ENCODE measurements at places on chromosomes 12 and 14.

DNA sequence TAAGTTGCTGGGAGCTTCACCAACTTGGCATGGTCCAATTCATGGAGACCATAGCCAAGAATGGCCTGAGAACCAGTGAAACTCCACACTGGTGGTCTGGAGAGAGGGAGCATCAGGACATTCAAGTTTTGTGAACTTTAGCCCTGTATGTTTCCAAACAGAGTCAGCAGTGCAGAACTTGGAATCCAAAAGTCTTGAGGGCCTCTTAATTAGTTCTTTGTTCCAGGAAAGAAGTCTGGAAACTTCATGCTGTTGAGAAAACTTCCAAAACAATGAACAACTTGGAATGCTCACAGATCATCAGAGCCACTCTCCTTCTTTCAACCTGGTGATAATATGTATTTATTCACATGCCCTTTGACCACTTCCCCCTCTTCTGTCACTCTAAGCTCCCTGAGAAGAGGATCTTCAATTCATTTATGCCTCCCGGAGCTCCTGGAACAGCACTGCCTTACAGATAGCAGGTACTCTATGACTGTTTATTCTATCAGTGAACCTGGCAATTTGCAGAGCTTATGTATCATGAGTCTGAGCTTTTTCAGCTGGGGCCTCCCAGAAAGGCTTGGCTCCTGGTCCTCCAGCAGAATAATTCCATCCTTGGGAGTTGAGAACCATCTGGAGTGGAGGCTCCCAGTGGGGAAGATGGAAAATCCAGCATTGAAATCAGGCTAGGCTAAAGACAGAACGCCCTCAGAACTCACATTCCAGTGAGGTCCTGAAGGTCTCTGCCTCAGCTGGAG lies 191.4 kb downstream of the KTN1 start:
- DNase-seq = no peak

GRCh38 chr14:59189091-59189785 lies 771 bp downstream of the DAAM1 start:
- peak; percentile 47 for DNase-seq

- DNase-seq = no peak
Measured at GRCh38 chr14:72118841-72119240, 186.6 kb downstream of the RGS6 start.

DNA sequence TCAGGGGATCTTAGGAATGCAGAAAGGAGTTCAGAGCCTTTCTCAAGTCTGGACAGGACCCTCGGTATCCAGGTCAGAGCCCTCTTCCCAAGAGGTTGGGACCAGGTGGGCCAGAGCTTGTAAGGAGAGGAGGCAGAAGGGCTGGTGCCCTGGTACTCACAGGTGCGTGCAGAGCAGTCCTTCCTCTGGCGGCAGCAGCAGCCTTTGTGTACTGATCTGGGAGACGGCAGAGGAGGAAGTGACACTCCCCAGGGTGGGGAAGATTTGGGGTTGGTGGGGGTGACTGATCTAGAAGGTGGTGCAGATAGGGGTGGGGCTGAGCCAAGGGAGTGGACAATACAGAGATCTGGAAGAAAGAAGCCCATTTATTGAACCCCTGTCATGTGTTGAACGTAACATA lies at the start of gene ITGB7:
ITGB7 (minus strand) TSS at position 210 of the 400 bp plus-strand sequence. CDS start 6,808 bp downstream, outside the sequence.
- DNase-seq = peak; percentile 48

DNA sequence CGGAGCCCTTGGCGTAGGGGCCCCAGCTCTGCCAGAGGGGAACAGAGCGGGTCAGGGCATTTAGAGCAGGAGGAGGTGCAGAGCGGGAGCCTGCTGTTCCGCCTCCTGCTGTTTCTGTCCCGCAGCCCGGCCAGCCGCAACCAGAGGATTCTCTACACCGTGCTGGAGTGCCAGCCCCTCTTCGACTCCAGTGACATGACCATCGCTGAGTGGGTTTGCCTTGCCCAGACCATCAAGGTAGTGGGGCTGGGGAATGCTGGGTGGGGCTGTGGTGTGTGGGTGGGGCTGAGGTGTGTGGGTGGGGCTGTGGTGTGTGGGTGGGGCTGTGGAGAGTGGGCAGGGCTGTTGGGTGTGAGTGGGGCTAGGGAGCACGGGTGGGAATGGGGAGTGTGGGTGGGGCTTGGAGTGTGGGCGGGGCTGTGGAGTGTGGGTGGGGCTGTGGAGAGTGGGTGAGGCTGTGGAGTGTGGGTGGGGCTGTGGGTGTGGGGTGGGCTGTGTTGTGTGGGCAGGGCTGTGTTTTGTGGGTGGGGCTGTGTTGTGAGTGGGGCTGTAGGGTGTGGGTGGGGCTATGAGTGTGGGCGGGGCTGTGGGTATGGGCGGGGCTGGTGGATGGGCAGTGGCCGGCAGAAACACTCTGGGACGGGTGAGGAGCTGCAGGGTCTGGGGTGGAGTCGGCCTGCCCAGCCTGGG lies 8.0 kb downstream of the ASPG start:
- DNase-seq = peak; percentile 9

- DNase-seq = no peak
Measured at GRCh38 chr12:21547437-21547836, 21.3 kb downstream of the SPX start.

- no peak for DNase-seq
Measured at GRCh38 chr12:24023081-24023480, 73.6 kb upstream of the SOX5 start.

DNA sequence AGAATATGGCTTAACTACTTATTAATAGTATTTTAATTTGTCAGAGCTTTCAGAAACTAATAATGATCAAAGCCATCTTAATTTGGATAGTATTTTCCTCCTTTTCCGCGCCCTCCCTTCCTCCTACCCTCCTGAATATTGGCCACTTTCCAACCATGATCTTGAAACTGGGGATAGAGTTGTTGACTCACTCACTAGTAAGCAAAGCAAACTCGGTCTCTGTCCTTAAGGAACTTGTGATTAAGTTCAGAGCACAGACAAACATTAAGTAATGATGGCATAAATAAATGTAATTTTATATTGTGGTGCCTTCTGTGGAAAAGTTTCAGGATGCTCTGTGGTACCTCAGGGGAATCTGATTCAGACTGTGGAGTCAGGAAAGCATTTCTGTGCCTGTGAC lies 75.7 kb downstream of the LRRK2 start:
- DNase-seq = peak; percentile 24

- no peak for DNase-seq
Measured at GRCh38 chr12:3611860-3612703, 121.1 kb downstream of the PRMT8 start.

- DNase-seq = peak; percentile 66
Measured at GRCh38 chr12:88944397-88944796, 364.1 kb upstream of the KITLG start.

DNA sequence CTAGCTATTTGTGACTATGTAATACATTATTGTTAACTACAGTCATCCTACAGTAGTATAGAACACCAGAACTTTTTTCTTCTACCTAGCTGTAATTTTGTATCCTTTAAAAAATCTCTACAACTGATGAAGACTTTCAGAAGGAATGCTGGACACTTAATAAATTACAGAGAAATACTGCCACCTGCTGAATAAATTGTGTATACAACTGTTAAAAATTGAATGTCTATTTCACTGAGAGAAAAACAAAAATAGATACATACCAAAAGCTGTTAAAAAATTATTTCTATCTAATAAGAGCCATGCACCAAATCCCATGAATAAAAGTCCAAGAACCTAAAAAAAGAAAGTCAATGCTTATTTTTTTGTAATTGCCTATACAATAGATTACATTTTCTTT lies 6.6 kb downstream of the TSPAN19 start:
- peak; percentile 10 for DNase-seq

DNA sequence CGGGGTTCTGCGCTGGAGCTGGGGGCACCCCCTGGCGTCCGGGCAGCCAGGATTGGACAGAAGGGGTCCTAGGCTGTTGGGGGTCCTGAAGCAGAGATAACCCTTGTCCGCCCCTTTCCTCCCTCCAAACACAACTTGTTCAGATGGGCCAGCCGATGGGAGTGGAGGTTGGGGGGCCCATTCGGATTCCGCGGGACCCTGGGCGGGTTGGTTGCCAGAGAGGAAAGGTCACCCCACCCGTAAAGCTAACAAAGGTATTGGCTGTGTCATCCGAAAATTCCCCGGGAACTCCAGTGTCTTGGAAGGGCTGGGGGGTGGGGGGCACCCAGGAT lies 1.3 kb downstream of the FAM222A start:
- no peak for DNase-seq

- DNase-seq = no peak
Measured at GRCh38 chr14:103943673-103944072, 1.3 kb upstream of the RD3L start.

GRCh38 chr12:54587315-54587873 lies 1.1 kb downstream of the PPP1R1A start:
- no peak for DNase-seq

DNA sequence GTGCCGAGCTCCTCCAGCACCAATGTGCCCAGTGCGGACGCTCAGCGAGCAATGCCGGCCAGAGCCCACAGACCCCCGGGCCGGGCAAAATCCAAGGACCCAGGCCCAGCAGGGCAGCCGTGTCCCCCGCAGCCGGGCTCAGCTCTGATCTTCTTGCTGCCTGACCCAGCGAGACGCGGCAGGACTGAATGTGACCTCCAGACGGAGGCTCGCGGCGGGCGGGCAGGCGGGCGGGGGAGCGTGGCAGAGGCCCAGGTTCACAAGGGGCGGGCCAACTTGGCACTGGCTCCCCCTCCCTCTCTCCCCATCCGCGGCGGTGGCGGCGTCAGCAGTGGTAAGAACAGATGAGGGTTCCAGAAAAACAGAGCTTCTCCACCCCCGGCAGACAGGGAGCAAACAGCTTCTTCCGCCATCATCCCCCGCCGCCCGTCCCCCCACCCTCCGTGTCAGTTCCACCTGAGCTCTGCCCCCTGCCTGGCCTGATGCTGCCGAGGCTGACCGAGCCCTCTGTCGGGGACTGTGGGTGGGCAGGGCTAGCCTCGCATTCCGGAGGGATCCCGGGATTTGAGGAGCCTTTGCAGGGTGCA lies 94.3 kb downstream of the RFLNA start:
- DNase-seq = peak; percentile 71

DNA sequence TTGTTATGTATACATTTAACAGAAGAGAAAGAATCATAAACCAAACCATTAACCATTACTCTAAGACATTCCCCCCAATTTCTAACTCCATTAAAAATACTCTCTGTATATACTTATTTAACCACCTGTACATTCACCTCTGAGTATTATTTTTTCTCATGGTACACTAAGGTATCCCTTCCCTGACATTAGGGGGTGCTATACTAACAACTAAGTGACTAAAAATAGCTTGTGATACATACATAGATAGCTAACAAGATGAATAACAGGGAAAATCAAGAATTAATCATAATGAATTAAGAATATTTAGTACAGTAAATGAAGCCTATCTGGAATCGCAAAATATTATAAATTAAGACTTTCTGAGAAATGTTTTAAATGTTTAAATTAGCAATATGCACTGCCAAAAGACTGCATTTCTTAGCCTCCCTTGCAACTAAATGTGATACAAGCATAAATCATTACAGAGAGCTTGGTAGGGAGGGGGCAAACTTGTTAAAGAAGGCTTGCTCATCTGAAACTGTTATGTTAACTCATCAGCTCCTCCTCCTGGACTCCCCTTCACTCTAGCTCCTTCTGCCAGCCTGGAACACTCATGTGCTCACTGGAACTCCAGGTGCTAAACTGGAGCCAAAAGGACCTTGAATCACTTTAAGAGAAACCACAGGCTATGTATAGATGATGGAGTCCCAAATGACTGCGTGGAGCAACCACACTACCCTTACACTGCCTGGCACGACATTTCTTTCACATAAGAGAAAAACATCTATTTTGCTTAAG lies 14.9 kb downstream of the C2CD5 start:
- DNase-seq = peak; percentile 80

DNA sequence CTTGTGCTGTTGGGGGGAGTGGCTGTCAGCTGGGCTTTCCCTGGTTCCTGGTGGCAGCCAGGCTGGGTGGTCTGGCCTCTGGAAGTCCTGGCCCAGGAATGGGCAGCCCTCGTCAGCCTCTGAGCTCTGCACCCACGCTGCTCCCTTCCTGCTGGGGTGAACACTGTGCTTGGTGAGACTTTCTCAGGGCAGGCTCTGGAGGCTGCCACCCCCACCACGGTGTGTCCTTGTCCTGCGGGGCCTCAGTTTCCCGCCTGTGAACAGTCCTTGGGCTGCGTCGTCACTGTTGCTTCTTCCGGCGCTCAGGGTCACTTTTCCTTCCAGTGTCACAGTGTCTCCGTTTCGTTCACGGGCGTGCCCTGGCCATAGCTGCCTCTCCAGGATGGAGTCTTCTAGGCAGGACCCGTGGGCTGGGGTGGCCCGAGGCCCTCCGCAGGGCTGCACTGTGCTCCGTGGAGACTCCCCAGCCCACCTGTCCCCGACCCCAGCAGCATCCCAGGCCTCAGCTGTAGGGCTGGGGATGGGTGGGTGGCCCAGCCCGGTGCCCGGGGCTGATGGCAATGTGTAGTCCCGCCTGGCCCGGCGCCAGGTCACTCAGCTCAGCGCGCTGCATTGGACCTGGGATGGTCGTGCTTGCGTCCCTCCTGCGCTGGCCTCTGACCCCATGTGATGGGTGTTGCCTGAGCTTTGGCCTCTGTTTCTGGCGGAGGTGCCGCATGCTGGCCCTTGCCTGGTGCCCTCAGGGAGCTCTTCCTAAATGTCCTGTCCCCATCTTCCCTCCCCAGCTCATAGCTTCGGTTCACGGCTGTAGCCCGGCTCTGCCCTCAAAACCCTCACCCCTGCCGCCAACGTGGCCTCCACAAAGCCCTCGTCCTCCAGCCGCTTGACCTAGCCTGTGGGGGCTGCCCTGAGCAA lies 6.8 kb downstream of the KIF26A start:
- DNase-seq = no peak

DNA sequence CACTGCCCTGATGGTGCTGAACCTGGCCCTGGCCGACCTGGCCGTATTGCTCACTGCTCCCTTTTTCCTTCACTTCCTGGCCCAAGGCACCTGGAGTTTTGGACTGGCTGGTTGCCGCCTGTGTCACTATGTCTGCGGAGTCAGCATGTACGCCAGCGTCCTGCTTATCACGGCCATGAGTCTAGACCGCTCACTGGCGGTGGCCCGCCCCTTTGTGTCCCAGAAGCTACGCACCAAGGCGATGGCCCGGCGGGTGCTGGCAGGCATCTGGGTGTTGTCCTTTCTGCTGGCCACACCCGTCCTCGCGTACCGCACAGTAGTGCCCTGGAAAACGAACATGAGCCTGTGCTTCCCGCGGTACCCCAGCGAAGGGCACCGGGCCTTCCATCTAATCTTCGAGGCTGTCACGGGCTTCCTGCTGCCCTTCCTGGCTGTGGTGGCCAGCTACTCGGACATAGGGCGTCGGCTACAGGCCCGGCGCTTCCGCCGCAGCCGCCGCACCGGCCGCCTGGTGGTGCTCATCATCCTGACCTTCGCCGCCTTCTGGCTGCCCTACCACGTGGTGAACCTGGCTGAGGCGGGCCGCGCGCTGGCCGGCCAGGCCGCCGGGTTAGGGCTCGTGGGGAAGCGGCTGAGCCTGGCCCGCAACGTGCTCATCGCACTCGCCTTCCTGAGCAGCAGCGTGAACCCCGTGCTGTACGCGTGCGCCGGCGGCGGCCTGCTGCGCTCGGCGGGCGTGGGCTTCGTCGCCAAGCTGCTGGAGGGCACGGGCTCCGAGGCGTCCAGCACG lies 4.7 kb downstream of the LTB4R start:
- no peak for DNase-seq

DNA sequence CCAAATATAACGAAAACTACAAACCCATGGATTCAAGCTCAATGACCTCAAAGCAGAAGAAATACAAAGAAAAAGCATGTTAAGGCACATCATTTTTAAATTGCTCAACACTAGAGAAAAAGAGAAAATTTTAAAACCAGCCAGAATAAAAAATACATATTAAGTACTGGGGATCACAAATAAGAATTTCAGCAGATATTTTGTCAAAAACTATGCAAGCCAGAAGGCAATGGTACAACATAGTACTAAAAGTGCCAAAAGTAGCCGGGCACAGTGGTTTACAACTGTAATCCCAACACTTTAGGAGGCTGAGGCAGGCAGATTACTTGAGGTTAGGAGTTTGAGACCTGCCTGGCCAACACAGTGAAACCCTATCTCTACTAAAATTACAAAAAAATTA lies 10.2 kb downstream of the SGPP1 start:
- DNase-seq = peak; percentile 64

Data from suppressor macrophage treated with lipopolysaccharide for 1 hour (primary cell).